ENCODE measurements at places on chromosomes 12 and 14. TPM values are rescaled to one million over a fixed set of nuclear protein-coding genes. Genes with fewer than 3 reads are reported as not detected.

DNA sequence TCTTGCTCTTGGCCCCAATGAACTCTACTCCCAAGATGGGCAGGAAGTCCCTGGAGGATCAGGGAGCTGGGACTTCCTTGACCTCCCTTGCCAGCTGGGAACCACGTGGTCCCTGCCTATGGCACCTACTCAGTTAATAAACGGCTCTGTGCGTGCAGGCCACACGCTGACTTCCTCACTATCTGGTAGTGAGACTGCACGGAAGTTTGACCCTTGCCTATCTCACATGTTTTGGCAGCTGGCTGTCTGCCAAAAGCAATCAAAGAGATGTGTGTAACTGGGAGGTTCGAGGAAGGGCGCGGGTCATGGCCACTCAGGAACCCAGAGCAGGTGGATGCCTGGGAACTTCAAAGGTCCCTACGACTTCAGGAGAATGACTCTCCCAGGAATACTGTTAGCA lies 57.9 kb downstream of the RFLNA start:
- DNase-seq = no peak

The SIX4 gene
- polyA plus RNA-seq = 3.3 TPM

The GLIPR1L2 gene
- polyA plus RNA-seq = 0.24 TPM

- peak; percentile 55 for DNase-seq
Observed at GRCh38 chr12:57131896-57132744, 3.8 kb downstream of the LRP1 start.

- no peak for DNase-seq
Observed at GRCh38 chr14:22450266-22450665, 138.8 kb downstream of the DAD1 start.

GRCh38 chr12:102629262-102629888 lies 149.0 kb upstream of the IGF1 start:
- DNase-seq = no peak

The BCL7A gene
- polyA plus RNA-seq = 34.0 TPM

GRCh38 chr12:26276709-26277108 lies 81.3 kb downstream of the SSPN start:
- no peak for DNase-seq

The FUT8 gene
- 31.7 TPM for polyA plus RNA-seq

GRCh38 chr12:45731190-45731775 lies 1.8 kb downstream of the ARID2 start:
- DNase-seq = no peak

- peak; percentile 67 for DNase-seq
Observed at GRCh38 chr12:592024-592505, 71.2 kb downstream of the NINJ2 start.

DNA sequence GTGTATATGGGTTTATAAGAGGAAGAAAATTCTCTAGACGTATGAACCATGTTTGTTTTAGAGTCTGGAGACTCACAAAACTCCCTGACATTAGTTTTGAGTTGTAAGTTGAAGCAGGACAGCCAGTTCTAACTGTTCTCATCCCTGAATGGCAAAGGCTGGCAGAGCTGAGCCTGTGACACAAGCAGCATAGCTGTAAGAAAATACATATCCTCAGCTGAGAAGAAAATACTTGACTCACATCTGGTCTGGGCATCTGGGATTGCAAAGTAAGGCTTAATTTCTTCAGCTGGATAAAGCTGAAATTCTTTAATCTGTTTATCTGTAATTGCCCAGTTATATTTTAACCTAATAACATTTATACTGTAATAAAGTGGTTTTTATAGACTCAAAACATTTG lies 156.3 kb downstream of the PELI2 start:
- no peak for DNase-seq

DNA sequence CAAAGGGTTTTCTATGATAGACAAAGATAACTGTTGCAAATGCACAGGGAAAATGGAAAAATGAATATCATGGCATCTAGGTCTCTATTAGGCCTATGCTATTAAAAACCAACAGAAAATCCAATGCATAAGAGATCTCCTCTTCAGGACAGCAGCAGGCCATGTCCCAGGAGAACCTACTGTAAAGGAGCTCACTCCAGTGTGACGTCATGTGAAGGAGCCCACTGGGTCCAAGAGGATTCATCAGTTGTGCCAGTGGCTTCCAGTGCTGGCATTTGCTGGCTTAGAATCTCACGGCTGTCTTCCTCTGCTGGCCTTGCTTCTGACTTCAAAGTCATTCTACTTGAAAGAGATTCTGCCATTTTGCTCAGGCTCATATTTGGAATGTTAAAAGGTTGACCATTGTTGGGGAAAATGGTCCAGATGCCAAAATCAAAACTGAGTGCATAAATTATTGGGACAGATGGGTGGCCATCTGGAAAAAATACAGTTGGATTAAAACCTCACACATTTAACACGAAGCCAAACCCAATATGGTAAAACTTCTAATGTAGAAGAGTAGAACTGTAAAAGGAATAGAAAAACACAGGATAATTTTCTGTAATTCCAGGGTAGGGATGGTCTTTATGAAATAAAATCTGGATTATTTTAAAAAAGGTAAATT lies 75.4 kb upstream of the ARID2 start:
- no peak for DNase-seq

The REM2 gene
- polyA plus RNA-seq = 0.26 TPM

- no peak for DNase-seq
Observed at GRCh38 chr14:32693114-32693513, 245.6 kb upstream of the NPAS3 start.

GRCh38 chr14:34671716-34672115 lies 41.8 kb upstream of the SNX6 start:
- no peak for DNase-seq

DNA sequence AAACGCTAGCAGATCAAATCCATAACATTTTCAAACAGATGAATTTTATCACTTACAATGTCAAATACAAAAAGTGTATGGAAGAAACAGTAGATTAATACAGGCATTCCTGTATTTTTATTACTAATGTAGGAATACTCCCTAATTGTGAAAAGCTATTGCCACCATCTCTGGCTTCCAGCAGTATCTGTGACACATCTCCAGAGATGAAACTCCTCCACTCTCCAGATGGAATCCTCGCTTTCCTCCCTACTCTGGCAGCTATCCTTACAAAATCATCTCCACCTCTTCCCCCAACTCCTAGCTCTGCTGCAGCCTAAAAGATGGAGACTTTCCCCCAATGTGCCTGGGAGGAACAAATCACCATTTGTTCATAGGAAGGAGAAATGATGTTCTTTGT lies 211.4 kb downstream of the SSPN start:
- no peak for DNase-seq

DNA sequence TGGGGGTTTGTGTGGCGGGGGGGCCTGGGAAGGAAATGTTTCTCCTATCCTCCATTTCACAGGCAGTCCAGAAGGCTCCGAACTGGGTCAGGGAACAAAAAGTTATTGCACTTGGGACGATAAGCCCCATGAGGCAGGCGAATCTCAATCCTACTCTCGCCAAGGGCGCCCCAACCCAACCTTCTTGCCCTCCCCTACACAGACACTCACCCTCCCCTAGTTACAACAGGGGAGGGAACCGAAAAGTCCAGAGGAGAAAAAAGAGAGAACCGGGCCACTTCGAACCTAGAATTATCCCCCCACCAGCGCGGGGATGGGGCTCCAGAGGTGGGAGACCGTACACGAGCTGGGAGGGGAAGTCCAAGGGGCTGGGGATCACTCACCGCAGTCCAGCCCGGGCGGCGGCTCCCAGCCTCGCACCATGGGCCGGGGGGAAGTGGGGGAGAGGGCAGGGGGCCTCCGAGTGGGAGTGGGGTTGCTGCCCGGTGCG lies 357 bp downstream of the HOMEZ start:
- no peak for DNase-seq

DNA sequence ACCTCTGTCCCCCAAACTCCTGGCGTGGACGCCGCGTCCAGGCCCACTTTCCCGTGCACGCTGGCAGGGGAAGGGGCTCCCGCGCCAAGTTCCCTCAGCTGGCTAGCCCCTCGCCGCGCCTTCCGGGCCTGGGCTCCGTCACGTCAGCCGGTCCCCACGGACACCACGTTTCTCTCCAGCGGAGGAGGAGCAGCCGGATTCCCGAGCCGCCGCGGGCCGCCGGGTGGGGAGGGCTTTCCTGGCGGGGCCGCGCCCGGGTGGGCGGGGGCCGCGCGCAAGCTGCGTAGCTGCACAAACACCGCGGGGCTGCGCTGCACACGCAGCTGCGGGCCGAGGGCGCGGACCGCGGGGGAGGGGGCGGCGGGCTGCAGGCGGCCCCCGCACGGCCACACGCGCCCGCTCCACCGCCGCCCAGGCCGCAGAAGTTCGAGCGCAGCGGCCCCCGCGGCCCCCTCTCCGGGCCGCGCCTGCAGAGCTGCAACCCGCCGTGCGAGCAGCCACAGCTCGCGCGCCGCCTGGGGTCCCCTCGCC lies 45.1 kb upstream of the PNMA1 start:
- peak; percentile 83 for DNase-seq

- DNase-seq = no peak
Observed at GRCh38 chr14:50479041-50479440, 53.3 kb downstream of the MAP4K5 start.

- DNase-seq = no peak
Observed at GRCh38 chr12:84290168-84290567, 622.4 kb downstream of the SLC6A15 start.

GRCh38 chr12:47218191-47218654 lies 138.5 kb upstream of the AMIGO2 start:
- DNase-seq = no peak

The SERPINA3 gene
- 0.25 TPM for polyA plus RNA-seq

GRCh38 chr12:123223241-123223668 lies 9.7 kb downstream of the MPHOSPH9 start:
- DNase-seq = no peak

DNA sequence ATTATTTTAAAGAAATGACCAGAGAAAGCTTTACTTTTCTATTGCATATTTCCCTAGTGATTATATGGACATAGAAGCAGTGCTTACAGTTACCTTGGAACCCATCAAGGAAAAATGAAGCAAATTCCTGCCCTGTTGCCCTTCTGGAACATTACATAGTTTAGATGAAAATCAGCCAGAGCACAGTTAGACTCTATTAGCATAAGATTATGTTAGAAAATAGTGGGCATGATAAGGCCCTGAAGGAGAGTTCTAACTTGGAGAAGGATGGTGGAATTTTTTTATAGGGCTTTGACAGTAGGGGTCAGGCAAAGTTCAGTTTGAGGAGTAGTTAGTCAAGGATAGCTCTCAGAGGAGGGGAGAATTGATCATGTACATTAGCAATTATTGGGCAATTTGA lies 74.3 kb downstream of the FUT8 start:
- no peak for DNase-seq

GRCh38 chr12:95820096-95820703 lies 29.6 kb upstream of the NTN4 start:
- peak; percentile 65 for DNase-seq

- no peak for DNase-seq
Observed at GRCh38 chr14:69624136-69624535, 12.7 kb downstream of the SUSD6 start.

The OTX2 gene
- not detected for polyA plus RNA-seq

The CDH24 gene
- polyA plus RNA-seq = 36.7 TPM

DNA sequence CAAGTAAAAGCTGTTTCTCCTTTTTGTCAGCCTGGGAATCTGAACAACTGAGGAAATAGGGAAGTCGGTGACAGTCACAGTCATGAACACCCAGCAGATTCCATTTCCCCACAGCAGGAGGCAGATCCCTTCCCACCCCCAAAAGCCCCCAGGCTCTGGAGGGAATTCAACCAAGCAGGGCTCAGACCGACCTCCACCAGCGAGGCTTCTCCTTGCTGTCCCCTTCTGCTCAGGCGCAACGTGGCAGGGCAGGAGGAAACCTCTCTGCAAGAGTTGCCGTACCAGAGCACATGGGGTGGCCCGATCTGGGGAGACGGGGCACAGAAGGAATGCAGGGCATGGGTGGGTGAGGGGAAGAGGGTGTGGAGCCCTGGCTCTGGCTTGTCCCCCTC lies 319 bp downstream of the GALNT6 start:
- DNase-seq = peak; percentile 57

GRCh38 chr14:79293482-79294177 lies 917.7 kb downstream of the DIO2 start:
- no peak for DNase-seq
